ENCODE measurements at places on chromosomes 7 and 10. TPM values are rescaled to one million over a fixed set of nuclear protein-coding genes. Genes with fewer than 3 reads are reported as not detected.

Gene TRPV5
- total RNA-seq = not detected

Gene OR2A1
- not detected for total RNA-seq

Gene ABCC2
- total RNA-seq = 137 TPM

Gene TET1
- total RNA-seq = 0.90 TPM

Gene OR9A2
- total RNA-seq = not detected

Gene HTR5A
- not detected for total RNA-seq

Gene SPDYE8
- not detected for total RNA-seq

Gene PDZD7
- total RNA-seq = 0.67 TPM

Gene ANKMY2
- total RNA-seq = 13.8 TPM

Gene PLCE1
- total RNA-seq = 6.8 TPM

Gene CH25H
- 0.39 TPM for total RNA-seq

Gene NPC1L1
- 0.06 TPM for total RNA-seq

Gene AMZ1
- not detected for total RNA-seq

Gene EN2
- 0.85 TPM for total RNA-seq

Gene FKBP6
- not detected for total RNA-seq

Gene HOXA5
- 5.9 TPM for total RNA-seq

Gene FAM3C
- 36.5 TPM for total RNA-seq

Gene CDK13
- 19.8 TPM for total RNA-seq

Gene SPDYE5
- total RNA-seq = not detected

Gene PODXL
- 28.7 TPM for total RNA-seq

Gene CHN2
- 0.38 TPM for total RNA-seq

Gene TDRD1
- total RNA-seq = not detected

Gene RASSF4
- total RNA-seq = 4.7 TPM

Gene OR13A1
- 0.05 TPM for total RNA-seq

Gene SMO
- total RNA-seq = 14.3 TPM

Gene SLC39A12
- total RNA-seq = not detected

Gene FOXI2
- not detected for total RNA-seq

Gene POT1
- 10.6 TPM for total RNA-seq

Gene SGMS1
- 43.7 TPM for total RNA-seq

Gene LRIT1
- not detected for total RNA-seq

Gene POLD2
- 150 TPM for total RNA-seq

Gene KCNMA1
- 43.5 TPM for total RNA-seq
